ENCODE measurements at places on chromosomes 16 and 17.
A peak's percentile ranks its signal among the peaks of the same experiment; 100 is the strongest.

GRCh38 chr16:84673561-84673960 lies 25.2 kb downstream of the KLHL36 start:
- no peak for DNase-seq

GRCh38 chr17:57319806-57320205 lies 63.5 kb downstream of the MSI2 start:
- no peak for DNase-seq

- no peak for DNase-seq
Measured at GRCh38 chr17:28572259-28573039, 1.1 kb upstream of the PIGS start.

- DNase-seq = no peak
Measured at GRCh38 chr17:28509789-28510188, 3.6 kb downstream of the FOXN1 start.

DNA sequence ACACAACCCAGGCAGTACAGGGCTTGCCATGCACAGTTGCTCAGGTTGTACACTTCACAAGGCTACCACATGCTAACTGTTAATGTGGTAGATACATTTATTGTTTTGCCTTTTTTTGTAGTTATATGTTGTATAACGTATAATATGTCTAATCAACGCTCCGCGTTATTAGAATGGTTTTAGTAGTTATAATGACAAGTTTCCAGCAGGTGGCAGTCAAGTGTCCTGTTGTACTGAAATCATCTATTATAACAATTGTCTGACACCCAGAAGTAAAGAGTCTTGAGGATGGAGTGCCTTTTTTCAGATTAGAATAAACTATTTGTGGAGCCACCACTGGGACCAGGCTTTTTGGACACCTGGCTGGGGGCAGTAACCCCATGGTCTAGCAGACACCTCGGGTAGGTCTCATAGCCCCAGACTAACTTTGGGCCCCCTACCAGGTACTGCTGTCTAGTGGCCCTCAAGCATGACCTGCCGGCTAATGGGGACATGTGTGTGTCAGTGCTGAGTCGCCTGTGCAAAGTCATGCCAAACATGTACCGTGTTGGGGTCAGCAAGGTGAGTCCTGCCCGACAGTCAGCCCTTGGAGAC lies 32.8 kb downstream of the MYO15A start:
- DNase-seq = no peak

- no peak for DNase-seq
Measured at GRCh38 chr16:27374221-27374803, 27.7 kb upstream of the IL21R start.

DNA sequence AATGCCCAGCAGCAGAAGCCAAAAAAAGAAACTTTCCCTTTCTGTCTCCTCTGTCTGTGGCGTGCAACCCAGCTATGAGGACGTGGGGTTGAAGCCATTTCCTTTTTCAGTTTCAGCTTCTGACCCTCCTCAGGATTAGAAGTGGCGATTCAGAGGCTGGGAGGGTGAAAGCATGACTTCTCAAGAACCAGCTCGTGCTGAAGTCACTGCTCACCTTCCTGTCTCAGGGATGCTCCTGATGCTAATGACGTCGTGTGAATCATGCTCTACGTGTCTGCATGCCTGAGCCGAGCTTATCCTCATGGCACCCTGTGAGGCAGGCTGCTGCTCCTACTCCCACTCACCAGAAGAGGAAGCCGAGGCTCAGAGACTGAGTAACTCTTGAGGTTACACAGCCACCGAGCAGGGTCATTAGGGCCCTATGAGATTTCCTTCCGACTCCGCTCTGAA lies 5.7 kb upstream of the LPO start:
- DNase-seq = no peak

DNA sequence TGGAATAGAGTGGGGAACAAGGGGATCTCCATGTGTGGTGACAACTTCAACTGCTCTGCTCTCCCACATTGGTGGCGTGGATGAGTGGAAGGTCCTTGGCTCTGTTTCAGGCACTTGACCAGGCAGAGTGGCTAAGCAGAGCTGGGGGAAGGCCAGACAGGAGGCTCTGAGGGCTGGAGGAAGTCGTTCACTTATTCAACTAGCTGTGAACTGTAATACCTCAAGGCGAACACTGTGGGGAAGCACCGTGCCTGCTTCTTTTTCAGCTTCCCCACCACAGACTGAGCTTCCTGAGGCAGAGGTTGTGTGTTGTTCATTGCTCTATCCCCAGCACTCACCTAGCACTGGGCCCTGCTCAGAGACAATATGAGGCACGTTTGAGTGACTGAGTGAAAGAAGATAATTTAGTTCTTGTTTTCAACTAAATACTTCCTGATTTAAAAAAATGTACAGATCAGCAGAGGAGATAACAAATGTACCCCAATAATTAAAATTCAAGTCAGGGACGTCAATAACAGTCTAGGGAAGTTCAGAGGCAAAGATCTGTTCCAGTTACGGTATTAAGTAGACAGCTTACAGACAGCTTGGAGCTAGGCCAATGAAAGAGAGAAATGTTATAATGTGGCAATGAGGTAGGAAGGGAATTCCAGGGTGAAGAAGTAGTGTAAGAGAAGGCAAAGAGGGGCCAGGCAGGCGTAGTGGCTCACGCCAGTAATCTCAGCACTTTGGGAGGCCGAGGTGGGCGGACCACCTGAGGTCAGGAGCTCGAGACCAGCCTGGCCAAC lies 34.7 kb downstream of the MYO18A start:
- peak; percentile 60 for DNase-seq

DNA sequence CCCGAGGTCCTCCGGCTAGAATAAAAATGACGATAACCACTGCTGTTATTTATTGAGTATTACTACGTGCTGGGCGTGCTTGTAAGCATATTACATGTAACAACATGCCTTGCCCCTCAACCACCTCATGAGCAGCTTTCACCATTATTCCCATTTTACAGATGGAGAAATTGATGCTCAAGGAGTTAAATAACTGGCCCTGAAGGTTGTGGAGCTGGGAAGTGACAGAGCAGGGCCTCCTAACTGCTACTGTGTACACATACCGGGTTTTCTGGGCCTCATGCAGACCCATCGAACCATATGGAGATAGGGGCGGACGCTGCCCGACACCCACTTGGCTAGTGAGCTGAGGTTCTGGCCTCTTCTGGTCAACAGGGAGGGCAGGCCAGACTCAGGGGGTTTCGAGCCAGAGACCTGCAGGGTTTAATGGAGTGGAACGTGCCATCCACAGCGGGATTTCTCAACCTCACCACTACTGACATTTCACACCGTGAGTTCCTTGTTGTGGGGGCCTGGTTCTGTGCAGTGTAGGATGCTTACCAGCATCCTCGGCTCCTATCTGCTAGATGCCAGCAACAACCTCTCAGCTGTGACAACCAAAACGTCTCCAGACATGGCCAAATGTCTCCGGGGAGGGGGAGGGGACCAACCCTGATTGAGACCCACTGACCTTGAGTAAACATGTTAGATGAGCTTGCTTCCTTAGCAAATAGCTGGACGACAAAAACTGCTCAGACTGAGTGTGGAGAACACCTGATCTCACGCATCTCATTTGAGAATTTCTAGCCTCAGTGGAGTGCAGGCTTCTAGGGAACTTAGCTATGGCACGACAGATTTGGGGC lies 432.0 kb downstream of the SLC39A11 start:
- no peak for DNase-seq

DNA sequence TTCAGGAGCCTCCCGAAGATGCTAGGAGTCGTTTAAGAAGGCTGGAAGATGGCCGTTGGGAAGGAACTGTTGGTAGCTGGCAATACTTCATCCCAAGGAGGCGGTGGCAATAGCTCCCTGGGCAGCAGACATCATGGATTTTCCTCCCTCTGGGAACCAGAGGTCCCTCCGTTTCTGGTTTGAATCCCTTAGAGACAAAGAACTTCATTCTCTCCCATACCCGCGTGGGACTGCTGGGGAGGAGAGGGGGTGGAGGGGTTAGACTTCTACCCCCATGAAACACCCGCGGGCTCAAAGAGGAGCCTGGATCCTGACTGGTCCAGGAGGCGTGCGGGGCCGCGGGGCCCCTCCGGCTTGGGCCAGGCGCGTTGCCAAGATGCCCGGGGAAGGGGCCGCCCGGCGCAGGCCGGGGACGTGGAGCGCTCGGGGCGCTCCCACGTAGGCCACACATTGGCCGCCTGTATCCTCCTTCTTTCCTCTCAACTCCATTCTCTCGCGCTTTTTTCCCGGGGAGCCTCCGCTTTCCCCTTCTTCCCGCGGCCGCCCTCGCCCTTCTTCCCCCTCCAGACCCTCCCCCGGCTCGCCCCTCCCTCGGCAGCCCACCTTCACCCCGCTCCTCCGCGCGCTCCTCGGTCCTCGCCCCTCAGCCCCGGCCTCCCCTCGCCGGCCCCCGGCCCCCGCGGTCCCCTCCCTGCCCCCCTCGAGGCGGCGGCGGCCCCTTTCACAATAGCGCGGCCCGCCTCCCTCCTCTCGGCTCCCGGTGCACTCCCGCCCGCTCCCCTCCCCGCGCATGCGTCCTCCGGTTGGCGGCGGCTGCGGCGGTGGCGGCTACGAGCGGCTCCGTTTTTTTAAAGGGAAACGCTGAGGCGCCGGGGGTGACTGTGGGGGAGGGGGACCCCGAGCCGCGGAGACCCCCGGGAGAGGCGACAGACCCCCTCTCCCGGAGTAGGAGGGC lies at the start of gene MSL1:
Gene MSL1, plus strand, starts transcription at position 791 of the 955 bp plus-strand sequence. CDS start 642 bp downstream, outside the sequence.
- peak; percentile 76 for DNase-seq

GRCh38 chr17:68456339-68457167 lies 743 bp downstream of the WIPI1 start:
- no peak for DNase-seq

- no peak for DNase-seq
Measured at GRCh38 chr17:45893725-45894021, 681 bp upstream of the MAPT start.

- no peak for DNase-seq
Measured at GRCh38 chr17:4365628-4366326, 698 bp downstream of the UBE2G1 start.

DNA sequence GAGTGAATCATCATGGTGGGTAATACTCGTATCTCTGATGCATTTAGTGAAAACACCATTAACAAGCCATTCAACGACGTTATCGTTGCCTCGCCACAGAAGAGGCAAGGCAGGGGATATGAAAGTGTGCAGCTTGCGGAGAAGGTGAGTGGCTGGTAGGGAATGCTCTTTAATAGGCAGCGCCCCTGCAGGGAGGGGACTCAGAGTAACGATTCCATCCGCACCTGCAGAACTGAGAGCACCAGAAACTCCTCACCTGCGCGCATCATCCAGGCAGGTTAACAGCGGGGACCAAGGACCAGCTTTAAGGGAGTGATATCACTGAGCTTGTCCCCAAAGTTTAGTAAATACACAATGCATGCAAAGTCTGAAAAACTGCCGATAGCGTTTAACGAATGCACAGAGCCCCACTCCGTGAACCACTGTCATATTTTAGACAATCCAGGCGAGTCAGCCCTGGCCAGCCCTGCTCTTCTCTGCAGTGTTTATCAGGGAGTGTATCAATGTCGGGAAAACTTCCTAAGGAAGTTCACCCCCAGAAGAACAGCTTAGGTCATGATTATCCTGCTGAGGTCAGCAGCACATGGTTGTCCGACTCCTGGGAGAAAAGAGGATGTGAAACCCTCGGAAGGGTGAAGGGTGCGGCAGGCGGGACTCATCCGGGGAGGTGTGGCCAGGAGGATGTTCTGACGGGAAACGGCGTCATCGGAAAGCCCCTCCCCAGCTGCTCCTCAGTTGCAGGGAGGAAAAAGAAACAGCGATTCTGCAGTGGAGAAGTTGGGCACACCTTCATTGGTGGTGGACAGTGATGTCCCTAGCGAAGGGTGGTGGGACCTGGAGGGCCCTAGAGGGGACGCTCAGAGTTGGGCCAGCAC lies 68.5 kb upstream of the DNAH17 start:
- peak; percentile 49 for DNase-seq

DNA sequence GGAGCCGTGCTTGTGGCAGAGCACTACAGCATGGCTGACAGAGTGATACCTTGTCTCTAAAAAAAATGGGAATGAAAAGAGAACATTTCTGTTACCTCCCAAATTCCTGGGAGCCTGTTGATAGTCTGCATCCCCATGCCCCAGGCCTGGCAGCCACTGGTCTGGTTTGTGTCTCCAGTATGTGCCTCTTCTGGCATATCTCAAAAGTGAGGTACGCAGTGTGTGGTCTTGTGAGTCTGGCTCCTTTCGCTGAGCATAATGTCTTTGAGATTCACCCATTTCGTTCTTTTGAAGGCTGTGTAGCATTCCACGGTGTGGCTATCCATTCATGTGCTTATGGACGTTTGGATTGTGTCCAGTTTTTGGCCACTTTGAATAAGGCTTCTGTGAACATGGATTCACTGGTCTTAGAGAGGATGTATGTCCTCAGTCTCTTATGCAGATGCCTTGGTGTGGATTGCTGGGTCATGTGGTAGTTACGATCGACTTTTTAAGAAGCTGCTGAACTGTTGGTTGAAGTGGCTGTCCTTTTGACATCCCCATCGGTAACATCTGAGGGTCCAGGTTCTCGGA lies 39.1 kb downstream of the PRMT7 start:
- no peak for DNase-seq

GRCh38 chr17:38404174-38404943 lies 23.9 kb upstream of the ARHGAP23 start:
- DNase-seq = no peak

DNA sequence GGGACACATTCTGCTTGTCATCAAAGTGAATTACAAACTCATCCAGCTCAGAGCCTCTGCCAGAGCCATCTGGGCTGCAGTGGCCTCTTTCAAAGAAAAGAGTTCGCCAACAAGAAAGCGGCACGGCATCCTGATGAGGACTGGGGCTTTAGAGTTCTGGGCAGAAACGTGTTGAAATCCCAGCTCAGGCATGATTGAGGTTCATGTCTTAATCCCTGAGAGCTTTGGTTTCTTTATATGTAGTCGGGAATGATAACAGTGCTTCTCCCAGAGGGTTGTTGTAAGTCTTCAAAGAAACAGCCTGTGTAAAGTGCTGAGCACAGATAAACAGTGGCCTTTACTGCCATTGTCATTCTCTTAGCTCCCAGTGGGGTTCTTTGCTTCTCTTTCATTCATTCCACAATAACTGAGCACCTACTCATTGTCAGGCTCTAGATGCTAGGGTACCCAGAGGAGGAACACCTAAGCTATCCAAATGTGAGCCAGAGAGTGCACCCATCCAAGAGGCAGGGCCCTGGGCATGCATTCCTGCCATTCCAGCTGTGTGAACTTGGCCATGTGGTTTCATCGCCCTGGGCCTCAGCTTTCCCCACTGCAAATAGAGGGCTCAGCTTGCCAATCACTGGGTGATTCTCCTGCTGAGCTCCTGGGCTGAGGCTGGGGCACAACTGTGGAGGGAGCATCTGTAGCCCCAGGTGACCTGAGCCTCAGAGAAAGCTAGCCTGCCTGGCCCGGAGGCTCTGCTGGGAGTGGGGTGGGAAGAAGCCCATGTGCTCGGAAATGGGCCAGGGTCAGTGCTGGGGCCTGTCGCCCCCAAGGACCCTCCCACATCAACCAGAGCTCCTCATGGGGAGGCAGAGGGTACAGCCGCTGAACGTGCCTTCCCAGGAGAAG lies 38.3 kb upstream of the CRHR1 start:
- no peak for DNase-seq

All from T-cell (primary cell).